Cerebellar cortex (tissue), 1 donor: ENCODE measurements at places on chromosomes 12 and 14.
A peak's percentile ranks its signal among the peaks of the same experiment; 100 is the strongest.

GRCh38 chr12:105954951-105955931 lies 183.5 kb downstream of the NUAK1 start:
- no peak for DNase-seq

DNA sequence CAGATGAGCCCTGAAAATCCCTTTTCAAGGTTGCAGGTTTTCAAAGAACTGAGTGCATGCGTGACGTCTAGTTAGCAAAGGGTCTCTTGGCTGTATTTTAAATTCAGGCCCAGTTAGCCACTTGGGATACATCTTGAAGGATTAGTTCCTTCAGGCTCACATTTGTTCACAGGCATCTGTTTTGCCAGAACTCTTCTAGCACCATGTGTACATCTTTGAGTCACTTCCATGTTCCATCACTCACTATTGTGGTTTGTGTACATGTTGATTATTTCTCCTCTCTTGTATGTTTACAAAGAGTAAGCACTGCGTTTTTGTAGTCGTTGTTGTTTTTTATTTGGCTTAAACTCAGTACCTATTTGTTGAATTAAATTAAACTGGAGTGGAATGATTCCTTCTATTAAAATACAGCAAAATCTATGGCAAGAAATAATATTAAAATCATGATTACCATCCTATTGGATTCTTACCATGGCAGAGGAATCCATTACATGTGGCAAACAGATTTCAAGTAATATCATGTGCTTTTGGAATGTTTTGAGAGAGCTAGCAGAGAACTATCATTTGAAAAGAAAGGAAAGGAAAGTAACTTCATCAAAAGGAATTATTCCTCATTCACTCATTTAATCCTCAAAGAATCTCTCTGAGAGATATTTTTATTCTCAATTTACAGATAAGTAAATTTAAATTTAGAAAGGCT lies 438.9 kb upstream of the FAR2 start:
- no peak for DNase-seq

DNA sequence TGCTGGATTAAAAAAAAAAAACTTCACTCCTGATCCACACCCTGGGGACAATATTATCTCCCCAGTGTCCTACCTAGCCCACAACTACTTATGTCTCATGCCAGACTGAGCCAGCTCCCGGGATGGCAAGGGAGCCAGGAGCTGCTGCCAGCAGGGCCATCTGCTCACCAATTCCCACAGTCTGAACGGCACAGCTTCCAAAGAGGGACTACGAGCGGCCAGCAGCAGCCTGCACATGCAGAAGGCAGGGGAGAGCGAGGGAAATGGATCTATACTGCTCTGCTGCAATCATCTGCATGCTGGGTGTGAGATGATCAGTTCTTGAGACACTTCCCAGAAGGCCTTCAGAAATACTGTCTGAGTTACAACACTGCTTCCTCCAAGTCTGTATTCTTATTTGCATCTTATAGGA lies 11.1 kb downstream of the SSH1 start:
- DNase-seq: peak; percentile 97

DNA sequence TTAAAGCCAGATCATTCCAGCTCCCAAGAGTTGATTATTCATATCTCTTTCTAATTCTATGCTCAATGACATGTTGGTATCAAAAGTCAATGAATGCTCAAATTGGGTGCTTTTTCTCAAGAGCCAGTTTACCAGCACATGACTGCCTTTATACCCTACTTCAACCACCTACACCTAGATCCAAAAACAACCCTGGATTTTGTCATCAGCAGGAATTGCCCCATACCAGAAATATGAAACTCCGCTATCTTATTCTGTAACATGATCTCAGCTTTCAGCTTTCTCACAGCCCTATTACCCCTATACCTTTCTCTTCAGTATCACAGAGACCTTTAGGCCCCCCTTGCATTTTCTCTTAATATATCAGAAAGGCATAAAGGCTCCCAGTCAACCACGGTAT lies 32.3 kb upstream of the ESR2 start:
- no peak for DNase-seq

DNA sequence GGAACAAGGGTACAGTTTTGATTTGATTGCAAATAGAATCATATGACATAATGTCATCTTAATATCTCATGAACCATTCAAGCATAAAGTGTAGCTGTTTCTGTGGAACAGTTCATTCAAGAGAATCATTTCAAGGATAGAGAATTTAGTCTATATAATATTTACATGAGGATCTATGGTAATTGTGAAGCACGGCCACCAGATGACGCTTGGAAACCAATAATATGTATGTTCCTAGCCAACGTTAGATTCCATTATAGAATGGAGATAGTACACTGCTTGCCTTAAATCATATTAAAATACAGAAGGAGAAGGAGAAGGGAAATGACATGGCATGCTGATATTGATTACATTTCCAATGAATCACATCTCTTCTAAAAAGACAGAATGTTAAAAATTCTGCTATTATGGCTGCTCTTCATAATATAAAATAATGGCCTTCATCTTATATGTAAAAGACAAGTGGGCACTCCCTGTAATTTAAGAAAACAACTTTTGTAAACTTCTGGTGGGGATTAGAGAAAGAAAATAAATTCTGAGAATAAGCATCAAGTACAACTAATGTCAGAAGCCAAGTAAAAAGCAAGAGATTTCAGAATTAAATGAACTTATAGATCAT lies 351.0 kb downstream of the NAV3 start:
- peak; percentile 45 for DNase-seq

GRCh38 chr12:71504476-71504875 lies 64.9 kb downstream of the LGR5 start:
- DNase-seq: no peak

GRCh38 chr14:88613552-88614010 lies 50.7 kb downstream of the ZC3H14 start:
- DNase-seq: no peak

DNA sequence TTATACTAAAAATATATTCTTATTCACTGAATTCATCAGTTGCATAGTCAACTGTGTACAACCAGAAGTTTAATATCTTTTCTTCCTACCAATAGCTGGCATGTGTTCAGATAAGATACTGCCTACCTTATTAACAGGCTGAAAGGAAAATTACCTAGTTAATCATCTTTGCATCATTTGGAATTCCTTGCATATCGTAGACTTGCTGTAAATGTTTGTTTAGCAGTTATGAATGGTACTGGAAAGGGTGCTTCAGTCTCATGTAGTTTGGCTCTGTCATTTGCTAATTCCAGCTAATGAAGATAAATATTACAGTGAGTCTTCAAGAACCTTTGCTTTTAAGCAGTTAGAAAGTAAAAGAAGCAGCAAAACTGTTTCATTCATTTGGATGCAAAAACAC lies 84.4 kb downstream of the PPHLN1 start:
- no peak for DNase-seq

DNA sequence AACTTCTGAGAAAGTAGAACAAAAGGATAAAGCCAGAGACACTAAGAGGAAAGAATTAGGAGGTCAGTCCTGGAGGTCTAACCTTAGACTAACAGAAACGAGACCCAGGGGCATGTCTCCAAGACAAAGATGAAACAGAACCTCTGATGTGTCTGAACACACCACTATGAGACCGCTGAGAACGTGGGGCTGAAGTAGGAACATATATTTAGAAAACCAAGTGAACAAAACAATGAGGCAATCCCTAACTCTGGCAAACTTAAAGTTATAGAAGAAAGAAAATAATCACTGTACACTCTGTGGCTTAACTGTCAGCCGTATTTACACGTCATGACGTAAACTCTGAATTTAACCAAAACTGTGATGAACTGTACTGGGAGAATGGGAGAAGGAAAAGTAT lies 17.9 kb downstream of the KCTD10 start:
- no peak for DNase-seq

- no peak for DNase-seq
Measured at GRCh38 chr12:26335651-26336050, 140.3 kb downstream of the SSPN start.

- no peak for DNase-seq
Measured at GRCh38 chr12:1808798-1809480, 11.4 kb upstream of the LRTM2 start.

DNA sequence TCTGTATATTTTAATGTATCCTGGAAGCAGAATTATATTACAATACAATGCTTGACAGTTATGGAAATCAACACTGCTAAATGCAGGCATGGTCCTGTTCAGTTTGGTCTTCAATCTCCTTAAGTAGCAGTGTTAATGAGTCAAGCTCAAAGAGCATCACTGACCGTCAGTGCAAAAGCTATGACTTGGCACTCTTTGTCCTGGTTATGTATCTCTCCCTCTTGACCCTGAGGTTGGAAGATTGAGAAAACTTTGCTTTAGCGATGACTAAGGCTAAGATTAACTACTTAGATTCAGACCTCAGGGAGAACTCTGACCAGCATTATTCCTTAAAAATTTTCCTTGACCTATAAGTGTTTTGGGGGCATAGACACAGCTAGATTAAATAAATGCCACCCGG lies 10.9 kb downstream of the CLEC7A start:
- DNase-seq: no peak

- DNase-seq: no peak
Measured at GRCh38 chr14:79325071-79325470, 886.2 kb downstream of the DIO2 start.

DNA sequence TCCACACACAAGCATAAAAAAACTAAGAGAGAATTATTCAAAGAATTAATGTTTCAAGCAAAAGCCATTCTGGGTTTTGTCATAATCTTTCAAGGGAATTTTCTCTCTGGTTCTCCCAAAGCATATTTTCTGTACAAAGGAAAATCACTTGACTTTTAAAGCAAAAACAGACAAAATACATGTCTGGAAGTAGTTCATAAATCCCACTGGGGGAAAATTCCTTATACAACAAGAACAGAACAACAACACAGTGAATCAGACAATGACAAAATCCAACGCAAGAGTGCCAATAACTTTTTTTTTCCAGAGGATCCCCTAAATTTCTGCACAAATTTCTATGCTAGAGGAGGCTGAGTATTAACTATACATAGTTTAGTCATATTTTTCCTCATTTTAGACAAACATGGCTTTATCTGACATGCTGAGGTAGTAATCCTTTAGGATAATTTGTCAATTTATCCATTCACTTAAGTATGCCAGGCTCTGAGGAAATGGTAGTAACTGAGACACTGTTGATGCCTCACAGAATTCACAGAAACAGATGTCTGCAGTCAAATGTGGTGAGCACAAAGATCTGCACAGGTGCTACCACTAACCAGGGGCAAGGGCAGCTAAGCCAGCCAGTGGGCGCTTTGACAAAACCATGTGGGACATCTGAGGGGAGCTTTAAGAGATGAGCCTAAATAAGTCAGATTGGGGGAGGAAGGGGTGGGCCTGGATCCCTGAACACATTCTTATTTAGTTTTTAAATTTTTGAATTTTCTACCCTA lies 38.0 kb downstream of the GRIP1 start:
- no peak for DNase-seq

- peak; percentile 35 for DNase-seq
Measured at GRCh38 chr12:68792952-68793351, 15.0 kb upstream of the MDM2 start.

- no peak for DNase-seq
Measured at GRCh38 chr12:126389220-126389841, 1324.1 kb downstream of the AACS start.

DNA sequence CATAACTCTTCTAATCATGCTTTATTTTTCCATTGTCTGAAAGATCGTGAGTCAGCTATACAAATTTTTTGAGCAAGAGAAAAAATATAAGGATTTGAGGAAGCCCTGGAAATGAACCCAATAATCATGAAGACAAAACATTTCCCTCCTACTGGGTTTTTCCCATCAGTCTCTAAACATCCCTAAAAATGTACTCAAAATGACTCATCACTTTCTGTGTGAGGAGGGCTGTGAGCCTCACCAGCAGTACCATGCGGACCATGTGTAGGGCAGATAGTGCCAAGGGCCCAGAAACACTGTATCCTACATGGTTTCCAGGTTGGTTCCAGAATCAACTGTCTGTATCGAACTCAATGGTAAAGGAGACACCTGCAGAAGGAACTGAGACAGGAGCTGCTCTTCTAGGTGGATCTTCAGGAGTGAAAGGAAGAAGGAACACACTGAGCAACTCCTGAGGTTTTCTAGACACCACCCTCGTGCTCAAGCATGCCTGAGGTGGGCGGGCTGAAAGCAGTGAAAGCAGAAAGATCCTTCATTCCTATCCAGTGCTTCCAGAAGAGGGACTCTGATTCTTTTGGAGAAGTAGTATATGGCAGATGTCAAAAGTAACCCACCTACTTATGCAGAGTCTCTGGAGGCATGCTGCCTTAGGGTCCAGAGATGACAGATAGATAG lies 48.6 kb upstream of the RHOJ start:
- no peak for DNase-seq

DNA sequence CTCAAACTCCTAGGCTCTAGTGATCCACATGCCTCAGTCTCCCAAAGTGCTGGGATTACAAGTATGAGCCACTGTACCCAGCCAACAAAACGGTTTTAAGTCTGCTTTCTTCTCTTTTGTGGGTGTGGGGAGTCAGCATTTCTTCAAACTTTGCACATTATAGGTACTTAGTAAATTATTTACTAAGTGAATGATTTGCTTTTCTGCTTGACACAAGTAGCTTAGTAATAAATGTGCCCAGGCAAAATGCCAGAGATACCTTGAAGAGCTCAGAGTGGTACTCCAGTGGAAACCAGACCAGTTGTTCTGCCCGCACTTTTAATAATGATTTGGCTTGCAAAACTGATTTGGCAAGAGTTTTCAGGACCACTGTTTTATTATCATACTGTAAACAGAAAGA lies 15.0 kb downstream of the DEPDC4 start:
- no peak for DNase-seq

DNA sequence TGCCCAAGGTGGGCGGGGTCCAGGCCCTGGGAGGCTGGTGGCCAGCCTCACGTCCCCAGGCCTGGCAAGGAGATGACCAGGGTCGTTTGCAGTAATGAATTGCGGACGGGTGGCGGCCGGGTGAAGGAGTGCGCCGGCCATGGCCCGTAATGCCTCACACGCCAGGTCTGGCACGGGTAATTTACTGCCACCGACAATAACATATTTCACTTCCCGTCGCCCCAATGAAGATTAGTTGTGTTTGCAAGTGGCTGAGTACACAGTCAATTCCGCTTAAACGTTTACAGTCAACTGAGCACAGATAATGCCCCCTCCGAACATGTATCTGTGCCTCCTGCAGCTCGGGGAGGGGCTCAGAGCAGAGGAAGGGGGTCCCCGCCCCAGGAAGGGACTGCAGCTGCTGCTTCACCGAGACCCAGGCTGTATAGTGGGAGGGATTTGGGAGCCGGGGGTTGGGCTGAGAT lies 48.3 kb downstream of the MVK start:
- no peak for DNase-seq

DNA sequence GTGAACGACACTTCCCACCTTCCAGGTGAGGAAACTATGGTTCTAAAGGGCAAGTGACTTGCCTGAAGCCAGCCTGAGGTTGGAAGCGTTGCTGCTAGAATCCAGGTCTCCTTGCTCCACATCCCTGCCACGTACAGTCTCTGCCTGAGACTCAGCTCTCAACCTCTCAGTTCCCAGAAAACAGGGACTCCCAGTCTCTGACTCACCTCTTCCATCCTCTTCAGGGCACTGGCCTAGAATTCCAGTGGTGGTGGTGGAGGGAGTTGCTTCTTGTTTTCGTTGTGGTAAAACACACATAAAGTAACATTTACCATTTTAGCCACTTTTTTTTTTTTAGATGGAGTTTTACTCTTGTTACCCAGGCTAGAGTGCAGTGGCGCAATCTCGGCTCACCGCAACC lies 7.3 kb downstream of the GPR68 start:
- DNase-seq: no peak

GRCh38 chr14:80385336-80385735 lies 174.0 kb upstream of the DIO2 start:
- no peak for DNase-seq

GRCh38 chr12:25502118-25502517 lies 51.0 kb downstream of the LMNTD1 start:
- no peak for DNase-seq

- DNase-seq: no peak
Measured at GRCh38 chr14:94761348-94761996, 8.4 kb downstream of the GSC start.
